ENCODE measurements at places on chromosomes 16 and 17.

- no peak for DNase-seq
These were observed 24.2 kb downstream of the FAM20A start for GRCh38 chr17:68576811-68577496.

DNA sequence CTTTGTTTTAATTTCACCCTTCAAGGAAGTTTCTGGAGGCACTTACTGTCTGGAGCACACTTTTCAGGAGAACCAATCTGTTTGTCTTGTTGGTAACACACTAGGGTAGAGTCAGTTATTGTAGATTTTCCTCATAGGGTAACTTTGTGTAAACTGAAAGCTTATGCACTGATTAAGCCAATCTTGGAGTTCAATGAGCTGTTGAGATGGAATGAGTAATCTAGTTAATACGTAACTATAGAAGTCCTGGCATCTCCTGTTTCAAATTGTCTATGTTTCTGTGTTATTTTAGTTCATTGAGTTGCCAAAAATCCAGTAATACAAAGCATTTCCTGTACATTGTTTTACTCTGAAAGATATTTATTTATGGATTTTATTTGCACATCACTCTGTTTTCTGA, 111.6 kb upstream of the HAS3 start:
- no peak for DNase-seq

DNA sequence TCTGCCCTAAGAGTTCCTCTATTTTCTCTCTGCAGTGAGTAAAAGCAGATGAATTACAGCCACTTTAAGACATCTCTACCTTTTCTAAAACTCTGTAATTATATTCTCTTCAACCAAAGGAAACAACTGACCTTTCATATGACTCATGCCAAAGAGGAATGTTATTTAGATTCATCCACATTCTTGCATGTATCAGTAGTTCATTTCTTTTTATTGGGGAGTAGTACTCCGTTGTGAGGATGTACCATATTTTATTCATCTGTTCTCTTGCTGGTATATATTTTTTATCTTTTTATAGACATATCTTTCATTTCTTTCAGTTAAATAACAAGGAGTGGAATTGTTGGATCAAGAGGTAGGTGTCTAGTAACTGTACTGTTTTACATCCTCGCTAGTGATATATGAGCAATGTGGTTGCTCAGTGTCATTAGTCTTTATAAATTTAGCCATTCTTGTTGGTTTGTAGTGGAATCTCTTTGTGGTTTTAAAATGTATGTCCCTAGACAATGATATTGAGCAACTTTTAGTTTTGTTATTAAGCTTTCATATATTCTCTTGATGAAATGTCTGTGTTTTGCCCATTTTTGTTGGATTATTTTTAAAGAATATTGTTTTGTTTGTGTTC, 7.8 kb upstream of the MYH8 start:
- DNase-seq, result no peak

DNA sequence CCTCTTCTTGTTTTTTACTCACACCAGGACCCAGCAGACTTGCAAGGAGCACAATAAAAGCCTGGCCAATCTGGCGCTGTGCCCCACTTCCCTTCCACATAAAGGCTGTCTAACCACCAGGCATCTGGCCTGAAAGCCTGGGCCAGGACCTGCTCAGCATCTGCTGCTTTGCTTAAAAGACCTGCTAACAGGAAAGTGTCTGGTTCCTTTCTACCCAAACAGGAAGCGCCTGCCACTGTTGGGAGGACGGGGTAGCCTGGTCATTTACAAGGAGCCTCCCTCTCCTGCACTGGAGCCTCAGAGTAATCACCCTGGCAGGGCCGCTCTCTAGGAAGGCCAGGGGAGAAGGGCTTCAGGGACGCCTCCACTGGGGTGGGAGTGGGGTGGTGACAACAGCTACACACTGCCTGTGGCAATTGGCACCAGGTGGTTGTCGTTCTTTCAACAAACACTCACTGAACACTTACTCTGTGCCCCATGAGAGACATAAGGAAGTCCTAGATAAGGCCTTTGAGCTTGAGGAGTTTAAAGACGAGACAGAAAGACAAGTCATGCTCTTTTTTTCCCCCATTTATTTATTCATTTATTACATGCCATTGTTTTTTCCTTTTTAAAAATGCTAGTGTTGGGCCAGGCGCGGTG, 6.3 kb upstream of the MMP28 start:
- no peak for DNase-seq

DNA sequence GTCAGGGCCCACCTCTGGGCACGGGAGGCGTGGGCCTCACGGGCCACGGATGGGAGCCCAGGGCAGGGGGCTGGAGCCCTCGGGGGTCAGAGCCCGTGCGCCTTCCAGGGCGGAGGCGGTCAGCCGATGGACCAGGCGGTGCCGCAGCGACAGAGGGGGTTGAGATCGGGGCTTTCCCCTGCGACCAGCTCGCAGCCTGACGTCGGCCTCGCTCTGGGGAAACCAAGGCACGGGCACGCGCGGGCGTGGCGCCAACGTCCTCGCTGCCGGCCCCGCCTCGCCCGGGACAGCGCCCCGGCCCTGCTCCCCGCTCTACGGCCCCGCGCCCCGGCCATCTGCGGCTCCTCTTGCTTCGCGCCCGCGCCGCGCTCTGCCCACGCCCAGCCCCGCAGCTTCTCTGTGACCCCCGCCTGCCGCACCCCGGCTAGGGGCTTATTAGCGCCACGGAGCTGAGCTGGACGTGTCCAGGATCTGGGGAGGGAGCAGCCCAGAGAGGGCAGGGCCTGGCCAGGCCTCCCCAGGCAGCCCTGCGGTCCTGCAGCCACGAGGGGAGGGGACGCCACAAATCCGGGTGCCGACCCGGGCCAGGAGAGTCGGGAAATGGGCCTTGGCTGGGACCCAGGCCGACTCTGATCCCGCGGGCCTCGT, 13.5 kb downstream of the ACTG1 start:
- DNase-seq, result no peak

- no peak for DNase-seq
These were observed at the start of gene SLFN12L for GRCh38 chr17:35537601-35538141. SLFN12L (minus strand) TSS chr17:35537678; CDS start chr17:35522364, 15,314 bp downstream.

GRCh38 chr17:77740481-77740880, 218.0 kb upstream of the TNRC6C start:
- DNase-seq, result no peak

- DNase-seq, result no peak
These were observed 16.9 kb downstream of the TMEM235 start for GRCh38 chr17:78248051-78248914.

DNA sequence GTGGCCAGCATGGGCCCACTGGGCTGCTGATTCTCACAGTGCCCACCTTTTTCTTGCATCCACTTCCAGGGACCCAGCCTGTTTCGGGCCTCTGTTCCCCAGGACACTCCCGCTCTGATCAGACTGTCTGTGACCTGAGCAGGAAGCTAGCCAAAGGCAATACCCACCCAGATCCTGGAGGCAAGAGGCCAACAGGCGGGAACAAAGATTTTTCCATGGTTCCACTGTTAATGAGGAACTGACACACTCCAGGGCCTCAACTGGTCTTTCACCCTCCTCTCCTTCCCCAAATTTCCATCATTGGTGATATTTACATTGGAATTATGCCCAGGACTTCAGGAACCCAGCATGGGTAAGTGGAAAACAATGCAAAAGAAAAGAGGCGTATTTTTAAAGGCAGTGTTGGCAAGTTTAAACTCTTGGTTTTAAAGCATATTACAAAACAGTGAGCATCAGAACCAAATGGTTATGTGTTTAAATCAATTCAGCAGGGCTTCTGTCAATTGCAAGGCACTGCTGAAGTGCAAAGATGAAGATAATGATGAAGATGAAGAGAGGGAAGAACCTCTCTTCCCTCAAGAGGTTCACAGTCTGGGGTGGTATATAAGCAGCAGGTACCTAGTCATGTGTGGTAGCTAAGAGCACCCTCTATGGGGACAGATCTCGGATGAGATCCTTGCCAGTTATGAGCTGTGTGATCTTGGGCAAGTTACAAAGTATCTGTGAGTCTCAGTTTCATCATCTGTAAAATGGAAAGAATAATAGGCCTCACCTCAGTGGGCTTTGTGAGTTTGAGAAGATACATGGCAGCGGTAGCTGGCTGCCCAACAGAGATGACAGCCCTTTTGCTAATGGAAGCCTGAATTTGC, 14.4 kb upstream of the ATP2A3 start:
- no peak for DNase-seq

DNA sequence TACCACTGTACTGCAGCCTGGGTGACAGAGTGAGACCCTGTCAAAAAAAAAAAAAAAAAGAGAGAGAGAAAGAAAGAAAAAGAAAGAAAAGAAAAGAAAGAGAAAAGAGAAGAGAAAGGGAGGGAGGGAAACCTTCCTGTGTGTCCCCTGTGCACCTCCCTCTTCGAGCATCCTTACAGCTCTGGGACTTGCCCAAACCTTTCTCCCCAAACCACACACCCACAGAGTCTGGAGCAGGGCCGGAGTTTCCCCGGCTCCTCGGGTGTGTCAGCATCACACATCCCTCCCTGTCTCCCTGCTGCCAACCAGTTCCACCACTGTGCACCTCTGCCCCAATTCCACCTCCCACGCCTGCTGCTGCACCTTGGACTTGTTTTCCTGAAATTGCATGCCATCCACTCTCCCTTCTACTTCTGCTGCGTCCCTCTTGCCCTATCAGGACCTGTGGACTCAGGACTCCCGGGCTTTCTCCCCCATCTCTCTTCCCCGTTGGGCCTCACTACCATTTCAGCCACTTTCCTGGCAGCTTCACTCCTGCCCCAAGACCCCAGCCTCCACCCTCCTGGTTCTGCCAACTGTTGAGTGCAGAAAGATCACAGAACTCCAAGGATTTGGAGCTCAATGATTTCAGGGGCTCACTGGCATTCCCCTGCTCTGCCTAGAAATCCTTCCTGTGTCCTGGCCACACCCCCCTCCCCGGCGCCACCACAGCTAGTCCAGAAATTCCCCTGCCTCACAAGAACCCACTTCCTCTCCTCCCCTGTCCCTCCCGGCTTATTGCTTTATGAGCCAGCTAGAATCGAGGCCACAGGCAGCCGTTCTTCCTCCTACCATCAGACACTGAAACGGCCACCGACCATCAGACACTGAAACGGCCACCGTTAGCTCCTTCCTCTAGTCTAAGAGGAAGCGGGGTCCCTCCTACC, 3.7 kb upstream of the CDK3 start:
- no peak for DNase-seq

- DNase-seq, result no peak
These were observed 864 bp upstream of the CTCF start for GRCh38 chr16:67561501-67561823.

DNA sequence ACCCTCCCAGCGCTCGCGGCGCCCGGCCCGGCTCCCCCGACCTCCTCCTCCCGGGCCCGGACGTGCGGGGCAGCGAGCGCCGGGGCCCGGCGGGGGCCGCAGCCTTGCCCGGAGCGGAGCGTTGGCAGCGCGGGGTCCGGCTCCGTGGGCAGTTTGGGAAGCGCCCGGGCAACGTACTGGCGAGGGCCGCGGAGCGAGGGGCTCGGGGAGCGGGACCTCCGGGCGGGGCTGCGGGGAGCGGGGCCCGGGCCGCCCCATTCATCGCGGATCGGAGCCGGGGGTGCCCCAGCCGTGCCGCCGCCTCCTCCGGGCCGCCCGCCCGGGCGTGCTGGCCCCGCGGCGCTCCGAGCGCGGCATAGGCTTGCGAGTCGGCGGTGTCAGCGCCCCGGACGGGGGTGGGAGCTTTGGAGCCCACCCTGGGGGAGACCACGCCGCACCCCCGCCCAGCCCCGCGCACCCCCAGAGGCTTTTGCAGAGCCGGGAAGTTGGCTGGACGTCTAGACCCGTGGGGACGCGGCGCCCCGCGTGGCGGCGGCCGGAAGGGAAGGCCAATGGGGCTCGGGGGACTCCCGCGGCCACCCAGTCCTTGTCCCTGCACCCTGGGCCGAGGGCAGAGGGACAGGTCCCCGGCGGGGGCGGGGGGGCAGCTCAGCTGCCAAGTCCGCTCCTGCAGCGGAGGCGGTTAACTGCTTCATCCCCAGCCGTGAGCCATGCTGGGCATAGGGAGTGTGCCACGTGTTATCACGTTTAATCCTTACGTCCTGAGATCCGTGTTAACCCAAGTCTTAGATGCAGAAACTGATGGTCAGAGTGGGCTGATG, 852 bp downstream of the ZNF469 start:
- DNase-seq, result no peak

- no peak for DNase-seq
These were observed 80.5 kb downstream of the CHD9 start for GRCh38 chr16:53135329-53135728.

DNA sequence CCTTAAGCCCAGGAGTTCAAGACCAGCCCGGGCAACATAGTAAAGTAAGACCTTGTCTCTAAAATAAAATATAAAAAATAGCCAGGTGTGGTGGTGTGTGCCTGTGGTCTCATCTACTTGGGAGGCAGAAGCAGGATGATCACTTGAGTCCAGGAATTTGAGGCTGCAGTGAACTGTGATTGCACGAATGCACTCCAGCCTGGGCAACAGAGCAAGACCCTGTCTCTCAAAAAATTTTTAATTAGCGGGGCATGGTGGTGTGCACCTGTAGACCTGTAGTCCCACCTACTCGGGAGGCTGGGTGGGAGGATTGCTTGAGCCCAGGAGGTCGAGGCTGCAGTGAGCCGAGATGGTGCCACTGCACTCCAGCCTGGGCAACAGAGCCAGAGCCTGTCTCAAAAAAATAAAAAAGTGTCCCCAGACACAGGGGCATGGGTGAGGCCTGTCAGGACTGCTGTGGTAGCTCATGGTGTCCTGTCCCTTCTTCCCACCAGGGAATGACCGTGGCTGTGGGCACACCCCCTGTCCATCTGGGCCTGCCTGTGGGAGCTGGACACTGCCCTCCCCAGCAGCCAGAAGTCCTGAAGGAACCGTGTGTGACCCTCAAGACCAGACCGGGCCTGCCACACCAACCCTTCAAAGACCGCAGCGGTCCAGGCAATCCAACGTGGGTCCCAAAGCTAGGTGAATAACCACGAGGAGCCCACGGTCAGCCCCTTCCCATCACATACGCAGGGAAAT, 30.8 kb upstream of the GAA start:
- DNase-seq, result no peak

DNA sequence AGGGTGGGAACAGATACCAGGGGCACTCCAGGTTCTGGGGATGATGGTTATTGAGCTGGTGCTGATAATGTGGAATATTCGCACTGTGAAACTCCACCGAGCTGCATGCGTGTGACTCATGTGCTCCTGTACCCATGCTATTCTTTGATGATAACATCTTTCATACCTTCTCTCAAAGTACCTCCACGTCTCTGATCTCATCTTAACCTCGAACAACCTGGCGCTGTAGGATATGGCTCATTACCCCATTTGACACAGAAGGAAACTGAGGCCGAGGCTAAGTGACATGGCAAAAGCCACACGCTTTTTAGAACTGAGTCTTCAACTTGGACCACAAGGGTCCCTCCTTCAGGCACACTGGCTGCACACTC, 30.2 kb upstream of the MRPS23 start:
- DNase-seq, result no peak

- DNase-seq, result no peak
These were observed 89.2 kb upstream of the WSCD1 start for GRCh38 chr17:5980941-5981340.

DNA sequence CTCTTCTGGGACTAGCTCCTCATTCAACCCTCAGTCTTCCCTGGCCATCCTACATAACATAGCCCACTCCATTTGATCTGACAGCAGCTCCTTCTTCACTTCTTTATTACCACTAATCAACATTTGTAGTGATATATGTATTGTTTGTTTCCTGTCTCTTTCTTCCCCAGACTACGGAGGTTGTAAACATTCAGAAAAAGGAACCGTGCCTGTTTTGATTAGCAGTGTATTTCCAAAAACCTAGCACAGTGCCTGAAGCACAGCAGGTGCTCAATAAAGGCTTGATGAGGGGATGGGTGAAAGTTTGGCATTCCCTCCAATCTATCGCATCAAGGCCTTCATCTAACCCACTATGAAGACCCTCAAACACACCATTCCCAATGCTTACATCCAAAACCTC, 150.8 kb downstream of the XYLT1 start:
- no peak for DNase-seq
